ENCODE measurements at places on chromosomes 6 and 20.

GRCh38 chr6:91167846-91168245, 581.0 kb upstream of the MAP3K7 start:
- no peak for DNase-seq

DNA sequence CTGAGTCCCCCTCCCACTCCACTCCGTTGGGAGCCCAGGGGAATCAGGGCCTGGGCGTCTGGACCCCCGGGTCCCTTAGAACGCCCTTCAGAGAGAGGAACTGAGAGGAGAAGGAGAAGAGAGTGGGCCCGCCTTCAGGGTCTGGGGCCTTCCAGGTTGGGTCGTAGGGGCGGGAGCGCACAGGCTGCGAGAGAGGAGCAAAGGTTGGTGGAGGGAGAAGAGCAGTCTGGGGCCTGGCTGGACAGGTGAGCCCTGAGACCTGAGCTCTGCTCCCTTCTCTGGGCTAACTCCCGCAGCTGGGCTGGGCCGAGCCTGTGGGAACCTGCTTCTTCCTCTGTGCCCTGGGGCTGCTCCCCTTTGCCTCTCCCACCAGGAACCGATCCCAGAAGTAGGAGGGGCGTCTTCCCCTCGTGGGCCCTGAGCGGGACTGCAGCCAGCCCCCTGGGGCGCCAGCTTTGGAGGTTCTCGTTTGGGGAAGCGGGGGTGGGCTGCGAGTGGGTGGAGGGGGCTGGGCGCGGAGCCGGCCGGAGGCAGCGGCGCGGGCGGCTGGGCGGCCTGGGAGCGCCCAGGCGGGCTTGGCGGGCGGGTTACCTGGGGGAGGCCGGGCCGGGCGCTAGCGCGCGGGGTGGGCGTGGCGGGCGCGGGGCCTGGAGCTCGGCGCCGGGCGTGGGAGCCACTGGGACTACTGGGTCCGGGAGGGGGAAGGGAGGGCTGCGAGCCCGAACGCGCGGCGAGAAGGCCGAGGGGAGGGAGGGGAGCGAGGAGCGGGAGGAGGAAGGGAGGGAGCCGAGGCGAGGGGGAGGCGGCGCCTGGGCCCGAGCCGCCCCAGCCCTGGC, at the start of gene DDR1:
TSS of gene DDR1 (plus strand) at position 835 of the 836 bp plus-strand sequence. CDS start 4,211 bp downstream, outside the sequence.
- DNase-seq, result peak; percentile 67

GRCh38 chr6:162385980-162386379, 341.6 kb downstream of the PRKN start:
- DNase-seq, result no peak

GRCh38 chr20:63835021-63835858, 4.2 kb upstream of the ZBTB46 start:
- peak; percentile 91 for DNase-seq

- DNase-seq, result no peak
Observed at GRCh38 chr6:41077536-41077935, 4.8 kb downstream of the NFYA start.

- no peak for DNase-seq
Observed at GRCh38 chr6:2993755-2994317, 5.9 kb upstream of the NQO2 start.

DNA sequence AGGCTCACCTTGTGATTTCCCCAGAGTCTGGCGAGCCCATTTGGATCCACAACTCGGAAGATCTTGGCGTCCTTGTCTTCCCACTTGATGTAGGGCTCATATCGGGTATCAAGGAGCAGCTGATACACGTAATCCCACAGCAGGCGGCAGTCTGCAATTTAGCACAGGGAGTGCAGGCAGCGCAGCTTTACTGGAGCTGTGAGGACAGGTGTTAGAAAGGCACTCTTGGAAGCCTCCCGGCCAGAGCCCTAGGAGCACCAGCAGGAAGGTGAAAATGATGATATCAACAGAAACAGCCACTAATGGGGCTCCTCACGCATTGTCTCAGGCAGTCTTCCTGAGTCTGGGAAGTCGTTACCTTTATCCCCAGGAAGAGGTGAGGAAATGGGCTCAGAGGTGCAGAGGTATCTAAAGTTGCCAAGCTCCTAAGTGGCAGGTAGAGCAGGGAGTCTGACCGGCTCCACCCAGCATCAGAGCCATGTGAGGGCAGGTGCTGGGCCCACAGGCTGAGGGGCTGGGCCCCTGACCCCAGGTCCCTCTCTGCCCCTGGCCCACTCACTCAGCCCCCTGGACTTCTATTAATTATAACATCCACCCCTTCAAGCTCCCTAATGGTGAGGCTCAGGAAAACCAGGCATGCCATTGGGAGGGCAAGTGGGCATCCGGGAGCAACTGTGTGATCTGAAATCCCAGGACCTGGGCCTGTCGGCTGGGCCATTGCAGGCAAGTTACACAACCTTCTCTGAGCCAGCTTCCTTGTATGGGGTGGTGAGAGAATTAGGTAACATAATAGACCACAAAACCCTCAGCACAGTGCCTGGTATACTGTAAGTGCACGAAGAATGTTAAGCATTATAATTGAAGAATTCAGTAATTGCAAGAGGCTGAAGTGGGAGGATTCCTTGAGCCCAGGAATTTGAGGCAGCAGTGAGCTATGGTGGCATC, 18.3 kb downstream of the ETV7 start:
- no peak for DNase-seq

- no peak for DNase-seq
Observed at GRCh38 chr6:45514454-45515230, 136.9 kb upstream of the SUPT3H start.

- DNase-seq, result no peak
Observed at GRCh38 chr6:84500726-84501125, 263.7 kb downstream of the TBX18 start.

DNA sequence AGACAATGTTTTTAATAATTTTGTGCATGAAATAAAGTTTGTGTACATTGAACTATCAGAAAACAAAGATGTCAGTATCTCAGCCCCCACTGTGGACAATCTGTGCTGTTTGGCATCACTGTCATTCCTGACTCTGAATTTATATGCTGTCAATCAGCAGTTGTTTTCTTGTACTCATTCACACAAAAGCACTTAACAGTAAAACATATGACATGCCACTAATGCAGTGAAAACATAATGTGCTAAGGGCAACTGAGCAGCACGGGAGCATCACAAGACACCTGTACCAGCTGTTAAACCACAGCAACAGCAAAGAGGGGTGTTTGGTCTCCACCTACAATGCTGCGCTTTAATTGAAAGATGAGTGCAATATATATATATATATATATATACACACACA, 647.8 kb upstream of the SLC35B3 start:
- no peak for DNase-seq

- DNase-seq, result no peak
Observed at GRCh38 chr6:6569096-6569810, 19.3 kb upstream of the LY86 start.

- no peak for DNase-seq
Observed at GRCh38 chr6:26593278-26594130, 3.2 kb upstream of the ABT1 start.

DNA sequence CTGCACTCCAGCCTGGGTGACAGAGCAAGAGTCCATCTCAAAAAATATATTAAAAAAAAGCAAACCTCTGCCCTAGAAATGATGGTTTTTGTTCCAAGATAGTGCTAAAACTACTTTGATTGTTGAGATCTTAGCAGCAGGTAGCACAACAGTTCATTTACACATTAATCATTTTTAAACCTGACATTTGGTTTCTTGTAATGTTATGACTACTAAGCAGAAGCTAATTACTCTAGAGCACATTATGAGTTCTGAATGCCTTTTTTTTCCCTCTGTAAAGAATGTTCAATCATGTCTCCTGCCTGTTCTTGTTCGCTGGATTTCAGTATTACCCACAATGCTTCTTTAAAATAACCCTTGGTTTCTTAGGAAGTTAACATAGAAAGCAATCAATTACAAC, 24.7 kb upstream of the PHF3 start:
- DNase-seq, result no peak

GRCh38 chr6:148465670-148466069, 123.0 kb downstream of the SASH1 start:
- no peak for DNase-seq

- DNase-seq, result no peak
Observed at GRCh38 chr6:159184559-159184958, 15.4 kb downstream of the FNDC1 start.

GRCh38 chr6:84220809-84221409, 6.5 kb downstream of the CEP162 start:
- no peak for DNase-seq

- DNase-seq, result no peak
Observed at GRCh38 chr6:7219310-7219709, 93.7 kb downstream of the SSR1 start.

GRCh38 chr20:2760297-2760951, 40.0 kb downstream of the CPXM1 start:
- no peak for DNase-seq

DNA sequence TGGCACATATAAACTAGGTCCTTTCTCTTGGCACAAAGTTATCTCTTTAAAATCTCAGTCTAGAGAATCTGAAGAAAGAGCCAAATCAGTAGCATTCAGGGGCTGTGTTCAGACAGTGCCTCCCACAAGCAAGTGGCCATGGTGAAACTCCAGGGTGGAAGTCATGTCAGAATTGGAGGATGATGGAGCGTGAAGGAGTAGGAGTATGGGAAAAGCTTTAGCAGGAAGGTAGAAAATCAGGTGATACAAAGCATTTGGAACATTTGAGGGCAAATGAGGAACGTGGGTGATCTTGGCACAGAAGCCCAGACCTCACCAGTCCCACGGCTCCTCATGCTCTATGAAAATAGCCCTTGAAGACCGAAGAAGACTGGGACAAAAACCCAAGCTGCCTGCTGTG, 2.8 kb upstream of the HLA-DQB1 start:
- DNase-seq, result no peak

DNA sequence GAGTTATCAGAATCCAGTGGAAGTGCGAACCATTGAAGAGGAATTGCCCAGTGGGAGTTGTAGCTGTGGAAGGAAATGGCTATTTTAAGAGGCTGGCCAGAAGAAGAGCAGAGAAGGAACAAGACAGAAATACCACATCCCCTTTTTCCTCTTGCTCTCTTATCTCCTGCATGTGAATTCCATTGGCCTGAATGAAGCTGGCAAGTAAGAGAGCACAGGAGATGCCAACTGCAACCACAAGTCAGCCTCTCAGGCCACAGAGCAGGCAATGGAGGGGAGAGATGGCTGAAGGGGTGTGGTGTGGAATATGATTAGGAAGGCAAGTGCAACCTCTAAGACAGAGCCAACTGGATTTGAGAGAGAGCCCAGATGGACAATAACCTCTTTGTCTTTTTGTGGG, 362.7 kb upstream of the IMPG1 start:
- DNase-seq, result no peak

- no peak for DNase-seq
Observed at GRCh38 chr20:1940581-1940980, 45.4 kb downstream of the SIRPA start.

DNA sequence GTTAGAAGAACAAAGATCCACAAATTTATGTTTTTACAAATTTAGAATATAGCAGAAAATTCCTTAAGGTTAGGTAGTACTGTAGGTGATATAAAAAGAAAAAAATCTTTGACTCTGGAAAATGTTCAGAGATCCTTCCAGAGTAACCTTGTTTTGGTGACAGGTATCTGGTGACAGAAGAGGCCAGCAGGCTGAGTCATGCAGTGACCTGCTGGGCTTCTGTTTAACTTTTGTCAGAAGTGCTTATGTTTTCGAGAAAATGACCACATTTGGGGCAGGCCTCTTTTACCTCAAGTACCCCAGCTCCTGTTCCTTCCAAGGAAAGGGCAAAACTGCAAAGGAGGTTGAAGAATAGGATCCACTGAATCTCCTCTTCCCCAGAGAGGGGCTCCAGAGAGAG, 10.5 kb upstream of the CLDN20 start:
- no peak for DNase-seq

- no peak for DNase-seq
Observed at GRCh38 chr6:50214937-50215336, 165.2 kb upstream of the DEFB112 start.

DNA sequence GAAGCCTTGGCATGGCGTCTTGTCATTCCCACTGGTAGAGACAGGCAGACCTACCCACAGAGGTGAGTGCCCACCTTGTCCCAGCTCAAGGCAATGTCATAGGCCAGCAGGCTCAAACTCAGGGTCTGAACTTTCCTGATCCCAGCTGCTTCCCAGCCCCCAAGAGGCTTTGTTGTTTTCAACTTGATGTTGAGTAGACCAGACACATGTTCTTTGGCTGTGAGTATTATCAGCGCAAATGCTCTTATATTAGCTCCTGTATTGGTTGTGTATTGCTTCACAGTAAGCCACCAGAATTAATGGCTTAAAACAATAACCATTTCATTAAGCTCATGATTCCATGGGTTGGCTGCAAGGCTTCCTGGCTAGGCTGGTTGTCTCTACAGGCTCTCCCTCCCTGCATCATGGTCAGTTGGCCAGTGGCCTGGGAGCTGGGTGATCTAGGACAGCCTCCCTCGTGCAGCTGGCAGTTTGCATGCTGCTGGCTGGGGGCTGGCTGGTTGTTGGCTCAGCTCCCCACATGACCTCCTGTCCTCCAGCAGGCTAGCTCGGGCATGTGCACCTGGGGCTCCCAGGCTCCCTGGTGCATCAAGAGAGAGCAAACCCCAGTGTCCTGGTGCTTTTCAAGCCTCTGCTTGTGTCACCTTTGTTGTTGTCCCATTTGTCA, 21.6 kb downstream of the TOX2 start:
- no peak for DNase-seq

DNA sequence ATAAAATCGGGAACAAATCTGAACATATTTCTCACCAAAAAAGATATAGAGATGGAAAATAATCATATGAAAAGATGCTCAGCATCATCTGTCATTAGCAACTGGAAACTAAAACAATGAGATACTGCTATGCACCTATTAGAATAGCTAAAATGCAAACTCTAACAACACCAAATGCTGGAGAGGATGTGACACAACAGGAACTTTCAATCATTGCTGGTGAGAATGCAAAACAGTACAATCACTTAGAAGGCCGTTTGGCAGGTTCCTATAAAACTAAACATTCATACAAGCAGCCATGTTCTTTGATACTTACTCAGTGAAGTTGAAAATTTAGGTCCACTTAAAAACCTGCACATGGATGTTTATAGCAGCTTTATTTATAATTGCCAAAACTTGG, 67.0 kb downstream of the FAM50B start:
- DNase-seq, result no peak

DNA sequence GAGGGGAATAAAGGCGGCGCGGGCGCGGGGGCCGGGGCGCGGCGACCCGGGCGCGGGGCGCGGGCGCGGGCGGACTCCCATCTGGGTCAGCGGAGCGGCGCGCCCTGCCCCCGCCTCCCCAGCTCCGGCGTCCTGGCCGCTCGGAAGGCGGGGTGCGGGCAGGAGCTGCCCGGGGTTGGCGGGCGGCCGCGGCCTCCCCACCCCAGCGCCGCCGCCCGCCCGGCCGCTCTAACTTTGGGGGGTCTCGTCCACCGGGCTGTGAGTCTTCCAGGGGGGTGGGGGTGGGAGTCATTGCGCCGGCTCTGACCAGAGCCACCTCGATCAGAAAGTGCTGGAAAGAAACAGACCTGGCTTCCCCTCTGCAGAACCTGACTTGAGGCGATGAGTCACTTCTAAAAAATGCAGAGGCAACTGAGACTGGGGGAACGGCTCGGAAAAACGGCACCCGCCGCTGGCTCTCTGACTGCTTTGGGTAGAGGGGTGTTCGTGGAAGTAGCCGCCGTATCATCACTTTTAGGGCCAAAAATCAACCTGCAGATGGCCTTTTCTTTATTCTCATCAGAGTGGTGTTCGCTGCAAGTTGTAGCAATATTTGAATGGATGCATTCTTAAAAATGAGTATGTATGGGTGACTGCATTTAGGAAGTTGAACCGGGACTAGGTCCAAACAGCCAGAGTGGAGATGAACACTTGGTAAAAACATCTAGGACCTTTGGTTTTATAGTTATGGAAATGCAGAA, 667 bp downstream of the CAP2 start:
- DNase-seq, result no peak

GRCh38 chr20:1855690-1856089, 39.5 kb upstream of the SIRPA start:
- DNase-seq, result no peak

- DNase-seq, result no peak
Observed at GRCh38 chr20:11320033-11320432, 597.7 kb upstream of the BTBD3 start.

All from BE2C (cell line).